ENCODE measurements at places on chromosomes 2 and 18.

- no peak for DNase-seq
These were observed 33.8 kb downstream of the GPC1 start for GRCh38 chr2:240469239-240469636.

DNA sequence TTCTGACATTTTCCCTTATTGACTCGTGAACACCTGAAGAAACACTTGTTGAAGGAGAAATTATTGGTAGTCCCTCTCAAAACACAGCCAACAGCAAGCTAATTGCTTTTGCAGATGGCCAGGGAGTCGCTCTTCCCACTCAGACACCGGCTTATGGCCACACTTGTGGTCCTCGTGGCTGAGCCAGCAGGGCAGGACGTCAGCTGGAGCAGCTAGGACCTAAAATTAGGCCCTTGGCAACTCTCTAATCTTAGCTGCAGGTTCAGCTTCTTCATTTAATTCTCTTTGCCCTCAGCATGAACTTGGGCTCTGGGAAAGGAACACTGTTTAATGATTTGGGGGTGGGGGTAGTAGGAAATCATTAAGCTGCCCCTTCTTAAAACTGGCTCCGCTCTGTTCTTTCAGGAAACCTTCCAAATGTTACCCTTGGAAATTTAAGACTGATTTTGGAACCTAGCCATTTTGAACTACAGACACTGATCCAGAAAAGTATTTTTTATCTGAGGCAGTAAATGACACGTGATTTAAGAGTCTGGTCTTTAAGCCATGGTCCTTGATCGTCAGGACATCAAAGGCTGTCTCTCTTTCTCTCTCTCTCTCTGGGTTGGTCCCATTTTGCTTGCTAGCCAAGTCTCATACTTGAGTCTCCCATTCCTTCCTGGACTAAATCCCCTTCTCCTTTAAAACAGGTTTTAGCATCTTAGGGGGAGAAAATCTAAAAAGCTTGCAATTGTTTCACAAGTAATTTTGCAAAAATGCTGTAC, 77.5 kb downstream of the CDK15 start:
- no peak for DNase-seq

DNA sequence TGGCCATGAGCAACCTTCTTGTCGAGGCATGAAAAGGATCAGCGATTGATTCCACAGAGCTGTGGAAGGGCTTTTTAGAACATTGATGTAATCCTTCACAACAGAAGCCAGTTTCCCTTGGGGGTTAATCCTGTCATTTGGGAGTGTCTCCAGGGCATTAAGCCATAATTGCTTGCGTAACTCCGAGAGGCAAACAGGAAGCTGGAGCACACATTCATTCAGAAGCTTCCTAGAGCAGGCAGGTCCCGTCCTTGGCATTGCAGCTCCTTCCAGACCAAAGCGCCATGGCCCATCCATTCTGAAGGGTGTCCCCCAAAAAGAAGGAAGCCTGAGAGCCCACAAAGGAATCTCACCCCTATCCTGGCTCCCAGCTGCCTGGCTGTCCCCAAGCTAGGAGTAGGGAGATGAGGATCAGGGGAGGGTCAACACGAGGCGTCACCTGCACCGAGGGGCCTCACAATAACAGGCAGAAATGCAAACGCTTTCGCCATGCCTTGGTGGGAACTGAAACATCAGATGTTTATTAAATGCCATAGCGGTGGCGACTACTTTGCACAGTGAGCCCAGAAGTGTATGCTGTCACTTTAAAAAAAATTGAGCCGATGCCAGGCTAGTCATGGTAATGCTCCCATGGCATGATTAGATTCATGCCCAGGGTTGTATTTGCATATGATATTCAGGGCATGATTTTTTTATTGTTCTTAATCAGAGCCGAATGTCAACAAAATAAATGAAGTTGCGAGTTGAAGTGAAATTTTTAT, 339.4 kb downstream of the BCL11A start:
- no peak for DNase-seq

- no peak for DNase-seq
These were observed 18.3 kb upstream of the BMP10 start for GRCh38 chr2:68889500-68889899.

- peak; percentile 11 for DNase-seq
These were observed 612.1 kb downstream of the KCNJ3 start for GRCh38 chr2:155310589-155310988.

- DNase-seq = no peak
These were observed 520.0 kb upstream of the TCF4 start for GRCh38 chr18:56107821-56108477.

GRCh38 chr2:135679125-135679524, 62.5 kb upstream of the UBXN4 start:
- DNase-seq = no peak

DNA sequence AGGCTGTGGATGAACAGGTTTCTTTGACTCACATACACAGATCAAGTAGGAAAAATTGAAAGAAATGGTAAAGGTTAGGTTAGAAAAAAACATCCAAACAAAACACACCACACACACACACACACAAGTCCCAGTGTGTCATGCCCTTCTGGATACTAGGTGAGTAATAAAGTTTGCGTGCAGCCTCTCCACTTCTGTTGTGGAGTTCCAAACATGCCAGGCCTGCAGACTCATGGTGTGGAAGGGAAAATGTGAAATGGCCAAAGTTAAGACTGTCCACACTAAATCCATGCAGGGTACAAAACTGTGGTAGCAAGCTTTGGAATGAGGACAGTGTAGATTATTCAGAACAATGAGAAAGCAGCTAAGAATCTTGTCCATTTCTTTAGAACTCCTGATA, 114.6 kb downstream of the IKZF2 start:
- no peak for DNase-seq

DNA sequence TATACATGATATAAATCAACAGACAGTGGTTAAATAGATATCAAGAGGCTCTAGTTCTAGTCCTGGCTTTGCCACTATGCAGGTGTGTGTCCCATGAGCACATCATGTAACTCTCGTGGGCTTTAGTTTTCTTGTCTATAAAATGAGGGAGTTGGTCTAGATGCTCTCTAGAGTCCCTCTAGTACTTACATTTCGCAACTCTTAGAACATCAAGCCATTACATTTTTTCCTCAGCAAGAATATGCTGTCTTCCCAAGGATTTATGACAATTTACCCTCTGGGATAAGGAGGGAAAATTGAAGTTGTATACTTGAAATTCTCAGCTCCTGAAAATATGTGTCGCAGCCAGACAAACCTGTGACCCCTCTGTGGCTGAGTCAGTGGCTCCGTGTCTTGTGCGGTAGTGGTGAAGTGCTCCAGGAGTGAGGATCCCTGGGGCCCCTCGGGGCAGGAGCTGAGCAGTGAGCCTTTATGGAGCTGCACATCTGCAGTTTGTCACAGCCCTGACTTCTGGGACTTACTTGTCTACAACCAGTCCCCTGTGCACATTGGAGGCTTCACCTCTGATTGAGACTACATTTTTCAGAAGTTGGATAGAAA, 6.8 kb downstream of the PKP4 start:
- no peak for DNase-seq

GRCh38 chr2:238139196-238140039, 950 bp downstream of the KLHL30 start:
- DNase-seq = no peak

DNA sequence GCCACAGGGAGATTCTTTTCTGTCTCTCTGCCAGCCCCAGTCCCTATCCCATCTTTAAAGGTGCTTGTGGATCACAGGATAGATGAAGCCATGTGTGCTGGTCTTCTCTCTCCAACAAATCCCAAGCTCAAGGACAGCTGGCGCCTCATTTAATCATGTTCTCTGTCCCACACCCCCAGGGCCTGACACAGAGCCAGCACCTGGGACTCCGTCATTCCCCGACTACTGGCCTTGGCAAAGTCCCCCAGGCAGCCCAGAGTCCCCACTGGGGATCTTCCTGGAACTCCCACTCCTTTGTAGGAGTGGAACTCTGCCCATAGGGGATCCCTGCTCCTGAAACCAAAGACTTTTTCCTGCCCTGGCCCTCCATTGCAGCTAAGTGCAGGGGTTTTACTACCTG, 60.8 kb downstream of the MTHFD2 start:
- DNase-seq = no peak

DNA sequence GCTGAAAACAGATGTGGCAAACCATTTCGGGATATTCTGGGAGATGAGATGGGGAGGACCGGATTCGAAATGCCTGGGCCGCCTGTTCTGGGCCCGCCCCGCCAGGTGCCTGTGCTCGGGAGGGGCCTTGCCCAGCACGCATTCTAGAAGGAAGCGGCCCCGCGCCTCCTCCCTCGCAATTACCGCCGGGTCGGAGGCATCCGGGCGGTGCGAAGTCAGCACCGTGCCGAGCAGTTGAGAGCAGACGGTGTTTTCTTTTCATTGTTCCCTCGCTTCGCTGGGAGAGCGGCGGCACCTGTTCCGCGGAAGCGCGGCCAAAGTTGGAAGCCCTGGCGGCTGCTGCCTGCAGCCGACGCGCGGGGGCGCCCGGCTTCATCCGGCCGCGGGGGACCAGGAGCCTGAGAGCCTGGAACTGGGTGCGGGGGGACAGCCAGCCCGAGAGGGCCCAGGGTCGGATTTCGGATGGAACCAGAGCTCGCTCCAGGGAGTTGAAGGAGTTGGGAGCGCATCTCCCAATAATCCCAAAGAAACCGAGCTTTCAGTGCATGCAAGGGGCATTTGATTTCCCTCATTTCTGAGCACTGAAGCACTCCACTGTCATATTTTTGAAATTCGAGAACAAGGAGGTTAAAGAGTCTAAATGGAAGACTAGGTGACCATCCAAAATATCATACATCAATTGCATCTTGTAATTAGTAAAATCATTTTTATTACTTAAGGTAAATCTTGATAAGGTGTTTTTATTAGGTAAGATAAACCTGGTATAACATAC, 241.8 kb upstream of the RAB12 start:
- DNase-seq = peak; percentile 93

DNA sequence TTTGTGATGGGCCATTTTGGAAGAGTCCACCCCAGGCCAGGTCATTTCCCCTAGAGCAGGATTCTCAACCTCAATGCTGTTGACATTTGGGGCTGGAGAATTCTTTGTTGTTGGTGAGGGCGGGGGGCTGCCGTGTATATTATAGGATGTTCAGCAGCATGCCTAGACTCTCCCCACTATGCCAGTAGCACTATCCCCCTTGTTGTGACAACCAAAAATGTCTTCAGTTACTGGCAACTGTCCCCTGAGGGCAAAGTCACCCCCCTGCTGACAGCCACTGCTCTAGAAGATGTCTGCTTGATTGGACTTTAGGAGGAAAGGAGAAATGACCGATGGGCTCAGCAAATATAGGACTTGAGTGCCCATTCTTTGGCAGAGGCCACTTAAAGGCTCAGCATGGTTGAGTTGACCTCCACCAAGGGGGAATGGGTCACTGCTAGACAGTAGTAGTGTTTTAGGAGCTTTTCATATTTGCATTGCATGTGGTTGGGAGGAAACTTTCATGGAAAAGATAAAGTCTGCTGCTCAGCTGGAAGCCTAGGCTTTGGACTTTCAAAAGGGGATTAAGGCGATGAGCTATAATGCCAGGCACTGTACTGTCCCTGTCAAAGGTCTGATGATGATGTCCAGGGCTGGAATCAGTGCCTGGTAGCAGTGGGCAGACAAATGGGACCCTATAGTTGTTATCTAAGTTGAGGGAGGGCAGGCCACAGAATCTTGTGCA, 61.1 kb upstream of the MCFD2 start:
- no peak for DNase-seq

DNA sequence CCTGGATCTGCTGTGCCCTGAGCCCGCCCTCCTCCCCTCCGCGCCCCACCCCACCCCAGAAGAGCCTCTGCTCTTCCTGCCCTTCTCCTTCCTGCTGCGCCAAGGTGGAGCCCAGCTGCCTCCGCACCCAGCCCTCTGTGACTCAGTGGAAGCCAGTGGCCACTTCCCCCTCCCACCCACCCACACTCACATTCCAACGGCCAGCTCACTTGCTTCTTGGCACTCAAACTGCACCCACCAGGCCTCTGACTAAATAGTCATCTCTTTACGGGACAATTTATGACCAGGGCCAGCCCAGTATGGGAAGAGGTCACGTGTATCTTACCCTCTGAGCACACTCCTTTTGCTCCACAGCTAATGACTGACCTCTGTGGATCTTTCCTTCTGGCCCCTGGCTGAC, 150.4 kb upstream of the SLC1A4 start:
- no peak for DNase-seq

DNA sequence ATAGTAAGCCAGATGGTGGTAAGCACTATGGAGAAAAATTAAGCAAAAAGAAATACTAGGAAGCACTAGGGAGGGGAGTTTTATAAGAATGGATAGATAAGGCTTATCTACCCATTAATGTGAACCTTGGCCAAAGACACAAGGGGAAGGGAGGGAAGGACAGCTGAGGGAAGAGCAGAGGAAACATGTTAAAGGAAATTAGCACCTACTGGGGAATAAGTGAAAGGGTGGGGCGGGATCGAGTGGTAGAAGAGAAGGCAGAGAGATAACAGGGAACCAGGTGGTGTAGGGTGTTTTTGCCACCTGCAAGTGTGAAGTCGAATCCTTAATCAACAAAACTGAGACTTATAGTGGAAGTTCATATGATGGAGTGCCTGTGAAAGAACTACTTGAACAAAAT, 1.7 kb downstream of the UNC80 start:
- peak; percentile 80 for DNase-seq

DNA sequence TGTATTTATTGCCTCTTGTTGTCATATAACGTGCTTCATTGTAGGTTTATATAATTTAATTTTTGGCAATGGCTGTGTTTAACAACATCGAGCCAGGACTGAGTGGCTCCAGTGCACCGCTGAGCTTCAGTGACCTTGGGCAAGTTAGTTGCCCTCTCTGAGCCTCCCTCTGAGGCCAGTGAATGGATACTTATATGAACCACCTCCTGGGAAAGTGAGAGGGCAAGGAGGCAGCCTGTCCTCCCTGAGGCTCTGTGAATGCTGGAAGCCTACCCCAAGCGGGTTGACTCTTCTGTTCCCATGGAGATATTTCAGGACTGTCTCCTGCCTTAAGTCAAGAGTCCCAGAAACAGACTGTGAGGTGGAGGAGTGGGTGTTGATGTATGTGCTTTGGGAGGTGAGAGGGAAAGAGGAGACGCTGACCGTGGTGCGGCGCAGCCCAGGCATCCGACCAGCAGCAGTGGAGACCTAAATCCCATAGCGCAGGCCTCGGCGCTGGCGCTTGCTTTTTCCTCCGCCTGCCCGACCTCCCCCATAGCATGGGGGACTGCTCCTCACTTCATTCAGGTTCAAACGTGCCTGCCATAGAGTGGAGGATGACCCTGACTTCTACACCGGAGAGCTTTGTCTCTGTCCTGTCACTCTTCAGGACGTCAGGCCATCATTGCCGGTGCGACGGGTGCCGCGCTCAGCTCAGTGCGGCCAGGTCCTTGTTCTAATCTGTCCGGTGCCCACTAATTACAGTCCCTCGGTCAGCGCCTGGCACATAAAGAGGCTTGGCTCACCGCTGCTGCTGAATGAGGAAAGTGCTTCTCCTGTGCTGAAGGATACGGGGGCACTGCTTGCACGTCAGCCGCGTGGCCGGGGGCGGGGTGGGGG, 167.3 kb upstream of the HS6ST1 start:
- no peak for DNase-seq

DNA sequence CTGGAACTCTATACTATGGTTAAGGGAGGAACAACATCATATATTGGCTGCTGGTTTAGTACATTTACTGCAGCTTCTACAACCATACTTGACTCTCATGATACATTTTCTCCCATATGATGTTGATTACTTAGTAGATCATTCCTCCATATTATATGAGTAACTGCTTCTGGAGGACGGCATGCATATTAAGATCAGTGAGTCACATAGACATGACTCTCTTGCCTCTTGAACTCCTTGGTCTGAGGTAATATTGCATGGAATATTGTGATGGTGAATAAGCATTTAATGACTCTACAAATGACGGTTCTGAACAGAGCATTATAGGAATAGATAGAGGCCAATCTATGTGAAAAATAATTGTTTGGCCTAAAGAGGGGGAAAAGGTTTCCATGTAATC, 418.8 kb upstream of the SPHKAP start:
- no peak for DNase-seq
